Anterior cingulate cortex (tissue), 58 donors: ENCODE measurements at places on chromosomes 11 and 22.

- no peak for DNase-seq
Observed at GRCh38 chr11:32366666-32367065, 68.7 kb downstream of the WT1 start.

- no peak for DNase-seq
Observed at GRCh38 chr11:74278721-74279161, 32.7 kb downstream of the P4HA3 start.

- no peak for DNase-seq
Observed at GRCh38 chr22:32858957-32859356, 57.5 kb downstream of the TIMP3 start.

GRCh38 chr11:128725630-128726319, 31.9 kb downstream of the FLI1 start:
- no peak for DNase-seq

GRCh38 chr11:69088676-69089146, 40.0 kb downstream of the TPCN2 start:
- peak; percentile 43 for DNase-seq

DNA sequence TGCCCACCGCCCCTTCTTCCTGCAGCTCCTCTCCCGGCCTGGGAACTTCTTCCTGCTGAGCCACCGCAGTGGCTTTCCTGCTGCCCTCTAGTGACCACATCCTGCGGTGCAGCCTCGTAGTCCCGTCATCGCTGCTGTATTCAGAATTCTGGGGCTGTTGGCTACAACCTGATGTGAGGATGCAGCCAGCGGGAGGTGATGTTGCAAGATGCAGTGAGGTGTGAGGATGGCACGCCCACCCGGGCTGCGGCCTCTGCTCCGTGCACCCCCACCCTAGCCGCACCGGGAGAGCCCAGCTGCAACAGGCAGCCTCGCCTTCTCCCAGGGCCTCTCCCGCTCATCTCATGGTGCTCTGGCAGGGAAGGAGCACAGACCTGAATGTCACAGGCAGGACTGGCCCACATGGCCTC, 10.1 kb downstream of the CHST1 start:
- peak; percentile 60 for DNase-seq
